Smooth muscle cell of bladder (primary cell): ENCODE measurements at places on chromosomes 12 and 14. TPM values are rescaled to one million over a fixed set of nuclear protein-coding genes. Genes with fewer than 3 reads are reported as not detected.

PIK3C2G gene
- not detected in 2 replicates for total RNA-seq

TBX5 gene
- total RNA-seq, result 1.3 and 1.6 TPM in 2 replicates

GAS2L3 gene
- total RNA-seq, result 5.3 and 6.3 TPM in 2 replicates

USP44 gene
- total RNA-seq, result 6.0 and 13.8 TPM in 2 replicates

CD163L1 gene
- 0.09 and 0.28 TPM in 2 replicates for total RNA-seq

E2F7 gene
- 2.6 and 3.9 TPM in 2 replicates for total RNA-seq

DHRS4L2 gene
- total RNA-seq, result 13.9 and 16.8 TPM in 2 replicates

ADSS1 gene
- 5.3 and 6.5 TPM in 2 replicates for total RNA-seq

GPD1 gene
- total RNA-seq, result not detected in 2 replicates

CLEC9A gene
- not detected in 2 replicates for total RNA-seq

PIWIL1 gene
- total RNA-seq, result not detected in 2 replicates

C12orf54 gene
- total RNA-seq, result not detected in 2 replicates

PTPN21 gene
- 5.1 and 7.2 TPM in 2 replicates for total RNA-seq

KLRC2 gene
- total RNA-seq, result not detected in 2 replicates

GPRC5A gene
- 20.6 and 25.9 TPM in 2 replicates for total RNA-seq

CMA1 gene
- not detected in 2 replicates for total RNA-seq

CLEC14A gene
- 1.1 and 3.6 TPM in 2 replicates for total RNA-seq

CEP290 gene
- total RNA-seq, result 8.1 and 10.1 TPM in 2 replicates

CERS5 gene
- 30.6 and 40.0 TPM in 2 replicates for total RNA-seq

STAT6 gene
- 75.2 and 76.1 TPM in 2 replicates for total RNA-seq

KRT86 gene
- total RNA-seq, result 0.09 and 0.14 TPM in 2 replicates

OR6C2 gene
- not detected in 2 replicates for total RNA-seq

DPF3 gene
- total RNA-seq, result 1.3 and 2.4 TPM in 2 replicates

KERA gene
- total RNA-seq, result not detected in 2 replicates

LALBA gene
- total RNA-seq, result not detected in 2 replicates

TC2N gene
- total RNA-seq, result 0.28 and 0.65 TPM in 2 replicates

CLEC2B gene
- 22.3 and 25.7 TPM in 2 replicates for total RNA-seq

DHRS2 gene
- 0.14 and 0.28 TPM in 2 replicates for total RNA-seq

DAO gene
- 0.09 TPM in 1 of 2 replicates, not detected in the other for total RNA-seq

ACVRL1 gene
- total RNA-seq, result 19.8 and 34.7 TPM in 2 replicates

AVPR1A gene
- under 0.01 and 0.18 TPM in 2 replicates for total RNA-seq

ATN1 gene
- total RNA-seq, result 5.0 and 7.5 TPM in 2 replicates

PLEK2 gene
- total RNA-seq, result 3.0 and 3.7 TPM in 2 replicates

GPX2 gene
- total RNA-seq, result not detected in 2 replicates

TSPAN11 gene
- 0.18 and 1.1 TPM in 2 replicates for total RNA-seq

PRKCH gene
- total RNA-seq, result 1.4 and 3.1 TPM in 2 replicates
